ENCODE measurements at places on chromosomes 16 and 17.

- DNase-seq: no peak
Observed at GRCh38 chr17:5181509-5182305, 10.0 kb downstream of the ZNF594 start.

GRCh38 chr17:13209081-13209480 is 191.3 kb upstream of the ELAC2 start:
- DNase-seq: no peak

DNA sequence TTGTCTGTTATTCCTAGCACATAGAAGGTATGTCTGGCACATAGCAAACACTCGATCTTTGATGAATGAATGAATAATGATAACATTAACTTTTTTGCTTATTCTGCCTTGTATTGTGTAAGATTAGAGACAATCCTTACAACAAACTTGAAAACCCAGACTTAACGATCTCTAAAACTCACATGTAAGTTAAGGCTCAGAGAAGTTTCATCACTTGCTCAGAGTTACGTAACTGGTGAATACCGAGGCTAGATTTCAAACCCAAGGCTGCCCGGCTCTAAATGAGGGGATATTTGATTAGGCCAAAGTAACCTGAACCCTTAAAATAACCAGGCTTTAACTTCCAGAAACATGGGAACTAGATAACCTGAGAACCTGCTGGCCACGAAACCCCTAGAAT is 22.3 kb downstream of the CAPNS2 start:
- no peak for DNase-seq

GRCh38 chr17:77738751-77739531 is 219.6 kb upstream of the TNRC6C start:
- no peak for DNase-seq

GRCh38 chr17:70321352-70321751 is 152.0 kb downstream of the KCNJ2 start:
- no peak for DNase-seq

- no peak for DNase-seq
Observed at GRCh38 chr17:28249706-28250105, 69.3 kb upstream of the TMEM97 start.

DNA sequence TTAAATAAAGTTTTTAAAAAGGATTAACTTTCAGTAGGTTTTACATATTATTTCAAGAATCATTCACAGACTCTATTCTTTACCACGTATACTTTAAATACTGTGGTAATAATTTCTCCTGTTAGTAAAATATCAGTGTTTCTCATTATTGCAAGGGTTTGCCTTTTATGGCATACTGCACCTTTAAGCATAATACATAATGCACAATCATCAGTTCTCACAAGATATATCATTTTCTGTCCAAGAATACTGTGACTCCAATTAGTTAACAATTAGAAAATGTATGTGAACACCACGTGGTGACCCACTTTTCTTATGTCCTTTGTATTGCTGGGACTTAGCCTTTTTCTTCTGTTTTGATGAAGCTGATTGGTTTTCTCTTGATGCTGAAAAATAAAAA is 25.7 kb downstream of the NME2 start:
- DNase-seq: no peak
